ENCODE measurements at places on chromosomes 2 and 18. TPM values are rescaled to one million over a fixed set of nuclear protein-coding genes. Genes with fewer than 3 reads are reported as not detected.

- no peak for DNase-seq
Measured at GRCh38 chr2:44295633-44296359, 20.5 kb downstream of the SLC3A1 start.

- no peak for DNase-seq
Measured at GRCh38 chr2:99422599-99422998, 67.2 kb downstream of the REV1 start.

DNA sequence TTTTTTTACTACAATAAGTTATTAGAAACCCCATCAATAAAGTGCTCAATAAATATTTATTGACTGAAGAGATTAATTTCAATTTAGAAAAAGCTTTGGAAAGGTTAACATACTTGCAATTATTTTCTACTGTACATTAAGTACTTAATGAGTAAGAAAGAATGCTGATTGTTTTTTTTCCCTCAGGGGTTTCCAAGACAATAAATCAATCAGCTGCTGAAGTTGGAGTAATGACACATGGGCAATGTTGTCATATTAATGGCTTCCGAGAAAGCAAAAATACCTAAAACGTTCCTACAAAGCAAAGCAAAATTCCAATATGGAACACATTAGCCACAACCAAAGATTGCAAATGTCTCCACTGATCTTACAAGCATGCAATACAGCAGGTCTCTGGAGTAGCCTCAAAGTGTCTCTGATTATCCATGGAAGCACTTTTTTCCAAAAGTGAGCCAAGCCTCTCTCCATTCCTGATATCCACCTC lies 66.7 kb downstream of the ZC3H6 start:
- DNase-seq: no peak

DNA sequence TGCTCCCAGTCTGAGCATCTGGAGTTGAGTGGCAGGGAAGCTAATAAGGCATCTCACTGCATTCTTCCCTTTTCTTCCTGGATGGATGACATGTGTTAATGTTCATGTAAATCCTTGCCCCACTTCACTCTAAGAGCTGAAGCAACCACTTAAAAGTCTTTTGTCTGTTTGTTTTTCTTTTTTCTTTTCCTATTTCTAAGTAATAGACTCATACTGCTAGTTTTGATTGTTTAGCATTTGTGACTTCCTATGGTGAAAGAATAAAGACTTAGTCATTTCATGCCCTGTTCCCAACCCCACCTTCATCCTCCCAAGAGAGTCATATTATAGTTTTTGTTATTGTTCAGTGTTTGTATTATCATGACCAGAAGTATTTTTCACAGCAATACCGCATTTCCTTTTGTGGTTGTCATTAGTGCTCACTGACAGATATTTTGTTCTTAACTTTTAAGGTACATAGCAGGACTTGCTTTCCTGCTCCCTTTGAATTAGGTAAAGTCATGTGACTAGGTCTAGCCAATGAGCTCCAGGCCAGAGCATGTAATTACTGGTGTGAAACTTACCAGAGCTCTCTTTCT lies 18.1 kb upstream of the SPP2 start:
- no peak for DNase-seq

DNA sequence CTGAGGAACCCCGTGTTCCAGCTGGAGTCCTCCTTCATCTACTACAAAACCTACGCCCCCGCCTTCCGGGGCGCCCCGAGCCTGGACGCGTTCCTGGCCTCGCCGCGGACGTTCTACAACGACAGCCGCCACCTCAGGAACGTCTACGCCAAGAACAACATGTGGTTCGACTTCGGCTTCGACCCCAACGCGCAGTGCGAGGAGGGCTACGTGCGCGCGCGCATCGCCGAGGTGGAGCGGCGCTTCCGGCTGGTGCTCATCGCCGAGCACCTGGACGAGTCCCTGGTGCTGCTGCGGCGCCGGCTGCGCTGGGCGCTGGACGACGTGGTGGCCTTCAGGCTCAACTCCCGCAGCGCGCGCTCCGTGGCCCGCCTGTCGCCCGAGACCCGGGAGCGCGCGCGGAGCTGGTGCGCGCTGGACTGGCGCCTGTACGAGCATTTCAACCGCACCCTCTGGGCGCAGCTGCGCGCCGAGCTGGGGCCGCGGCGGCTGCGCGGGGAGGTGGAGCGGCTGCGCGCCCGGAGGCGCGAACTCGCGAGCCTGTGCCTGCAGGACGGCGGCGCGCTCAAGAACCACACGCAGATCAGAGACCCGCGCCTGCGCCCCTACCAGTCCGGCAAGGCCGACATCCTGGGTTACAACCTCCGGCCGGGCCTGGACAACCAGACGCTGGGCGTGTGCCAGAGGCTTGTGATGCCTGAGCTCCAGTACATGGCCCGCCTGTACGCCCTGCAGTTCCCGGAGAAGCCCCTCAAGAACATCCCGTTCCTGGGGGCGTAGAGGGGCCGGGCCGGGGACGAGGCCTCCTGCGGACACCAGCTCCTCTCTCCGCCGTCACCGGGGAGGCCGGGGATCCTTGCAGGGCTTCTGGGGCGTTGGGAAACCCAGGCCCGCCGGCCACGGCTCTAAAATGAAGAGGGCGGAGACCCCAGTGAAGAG lies 5.3 kb upstream of the NEU4 start:
- DNase-seq: peak; percentile 68

- no peak for DNase-seq
Measured at GRCh38 chr2:122315306-122315705, 559.9 kb downstream of the TSN start.

- no peak for DNase-seq
Measured at GRCh38 chr2:196836440-196836839, 27.3 kb upstream of the C2orf66 start.

GRCh38 chr2:4951368-4951767 lies 740.8 kb upstream of the SOX11 start:
- no peak for DNase-seq

GRCh38 chr18:26804519-26804918 lies 61.0 kb downstream of the AQP4 start:
- DNase-seq: no peak

GRCh38 chr18:46242183-46242582 lies 138.0 kb downstream of the HAUS1 start:
- DNase-seq: no peak

DNA sequence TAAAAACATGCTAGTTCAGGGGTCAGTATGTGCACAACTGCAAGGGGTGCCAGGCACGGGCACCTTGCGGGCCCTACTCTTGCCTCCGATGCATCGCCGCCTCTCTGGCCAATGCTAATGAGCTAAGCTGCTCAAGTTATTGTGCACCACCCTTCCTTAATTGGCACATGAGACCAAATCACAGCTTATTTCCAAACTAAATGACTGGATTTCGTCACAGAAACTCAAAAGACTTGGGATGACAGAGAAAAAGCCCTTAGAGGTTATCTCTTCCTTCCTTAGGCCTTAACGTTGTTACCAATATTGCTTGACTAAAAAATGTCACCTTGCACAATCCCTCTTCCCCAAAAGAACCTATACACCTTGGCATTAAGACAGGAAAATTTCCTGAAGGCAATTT lies 7.7 kb downstream of the RNF149 start:
- DNase-seq: no peak

DNA sequence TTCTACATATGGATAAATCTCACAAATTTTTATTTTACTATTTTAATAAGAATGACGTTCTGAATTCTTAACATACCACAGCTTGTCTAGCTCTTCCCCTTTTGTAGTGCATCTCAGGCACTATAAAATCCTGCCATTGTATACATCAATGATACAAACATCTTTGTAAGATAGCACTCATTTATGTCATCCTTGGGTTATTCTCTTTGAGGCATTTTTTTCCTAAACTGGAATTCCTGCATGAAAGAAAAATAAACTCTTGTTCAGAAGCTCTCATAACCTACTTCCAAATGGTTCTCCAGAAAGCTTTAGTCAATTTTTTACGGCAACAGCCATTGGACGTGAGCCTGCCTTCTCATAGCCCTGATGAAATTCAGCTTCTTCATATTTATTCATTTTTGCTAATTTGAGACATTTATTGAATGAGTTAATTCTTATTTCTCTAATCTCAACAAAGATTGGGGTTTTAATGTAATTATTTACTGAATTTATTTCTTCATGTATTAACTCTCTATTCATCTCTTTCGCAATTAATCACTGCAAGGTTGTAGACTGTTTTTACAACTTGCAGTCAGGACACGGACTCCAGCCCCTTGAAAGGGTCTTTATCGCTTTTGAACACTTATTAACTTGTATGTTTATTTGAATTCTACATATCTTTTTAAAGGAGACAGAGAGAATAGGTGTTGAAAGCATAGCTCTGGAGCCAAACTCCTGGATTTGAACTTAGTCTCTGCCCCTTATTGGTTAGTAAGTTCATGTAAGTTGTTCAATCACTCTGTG lies 57.6 kb upstream of the PARD3B start:
- DNase-seq: no peak

DNA sequence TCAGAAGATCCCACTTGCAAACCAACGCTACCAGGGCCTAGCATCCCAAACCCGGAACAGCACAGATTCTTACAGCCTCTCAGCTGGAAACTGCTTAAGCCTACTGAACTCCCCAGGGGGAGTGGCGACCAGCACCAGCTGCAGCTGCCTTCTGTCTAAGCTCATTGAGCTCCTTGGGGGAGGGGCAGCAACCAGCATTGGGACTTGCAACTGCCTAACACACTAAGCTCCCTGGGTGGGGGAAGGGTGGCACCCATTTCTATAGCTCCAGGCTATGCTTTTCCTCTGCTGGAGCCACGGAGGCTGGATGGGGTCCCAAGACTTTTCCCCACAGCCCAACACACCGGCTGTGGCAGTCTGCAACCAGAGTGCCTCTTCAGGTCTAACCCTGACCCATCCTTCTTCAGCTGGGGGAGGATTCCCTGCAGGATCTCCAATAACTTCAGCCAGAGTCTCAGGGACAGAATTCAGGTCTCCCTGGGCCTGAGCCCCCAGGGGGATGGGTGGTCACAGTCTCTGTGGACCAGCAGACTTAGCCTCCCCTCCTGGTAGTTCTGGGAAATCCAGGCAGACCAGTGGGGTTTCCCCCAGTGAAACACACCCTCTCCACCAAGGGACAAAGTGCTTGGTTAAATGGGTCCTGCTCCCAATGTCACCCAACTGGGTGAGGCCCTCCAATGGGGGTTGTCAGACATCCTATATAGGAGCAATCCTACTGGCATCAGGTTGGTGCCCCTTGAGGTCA lies 45.9 kb upstream of the ITGA4 start:
- DNase-seq: no peak

GRCh38 chr2:47598476-47598875 lies 184.5 kb upstream of the MSH6 start:
- no peak for DNase-seq

DNA sequence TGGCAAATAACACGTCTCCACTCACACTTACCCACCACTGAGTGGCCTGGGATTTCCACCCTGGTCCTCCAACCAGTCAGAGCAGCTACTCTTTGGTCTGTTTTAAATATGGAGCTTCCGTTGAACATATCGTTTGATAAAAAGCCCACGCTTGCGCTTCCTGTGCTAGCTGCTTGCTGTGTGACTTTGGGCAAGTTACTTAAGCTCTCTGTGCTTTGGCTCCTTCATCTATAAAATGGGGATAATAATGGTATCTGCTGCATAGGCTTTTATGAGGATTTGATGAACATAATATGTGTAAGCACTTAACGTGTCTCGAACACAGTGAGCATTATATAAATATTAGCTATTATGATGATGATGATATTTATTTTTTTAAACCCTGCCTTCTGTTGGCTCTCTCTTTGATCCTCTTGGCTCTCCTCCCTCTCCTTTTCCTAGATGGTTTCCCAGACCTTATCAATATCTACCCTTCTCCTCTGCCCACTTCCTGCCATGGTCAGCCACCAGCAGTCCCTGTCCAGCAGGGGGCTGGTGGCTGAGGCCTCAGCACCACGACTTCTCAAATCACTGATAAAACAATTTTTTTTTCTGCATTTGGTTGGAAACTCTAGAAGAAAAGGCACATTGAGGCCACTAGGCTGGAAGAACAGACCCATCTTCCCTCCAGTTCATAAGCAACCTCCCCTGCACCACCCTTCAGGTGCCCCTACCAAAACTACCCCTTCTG lies 191.9 kb downstream of the LOXHD1 start:
- no peak for DNase-seq

DNA sequence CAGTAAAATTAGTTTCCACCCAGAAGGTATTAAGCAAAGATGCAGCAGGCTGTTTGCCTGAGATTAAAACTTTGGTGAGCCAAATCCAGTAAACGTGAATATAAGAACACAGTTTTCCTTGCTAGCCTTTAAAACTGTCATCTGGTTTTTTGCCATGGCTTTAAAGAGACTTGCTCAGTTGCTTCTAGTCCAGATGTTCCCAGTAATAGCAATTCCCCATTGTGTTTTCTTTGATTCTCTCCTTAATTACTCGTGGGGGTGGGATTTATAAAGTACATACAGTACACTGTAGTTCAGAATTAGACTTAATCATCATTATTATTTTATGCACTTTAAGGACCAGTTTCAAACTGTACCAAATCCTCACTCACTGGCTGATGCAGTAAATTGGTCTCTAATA lies 303.5 kb upstream of the ZNF804A start:
- no peak for DNase-seq

DNA sequence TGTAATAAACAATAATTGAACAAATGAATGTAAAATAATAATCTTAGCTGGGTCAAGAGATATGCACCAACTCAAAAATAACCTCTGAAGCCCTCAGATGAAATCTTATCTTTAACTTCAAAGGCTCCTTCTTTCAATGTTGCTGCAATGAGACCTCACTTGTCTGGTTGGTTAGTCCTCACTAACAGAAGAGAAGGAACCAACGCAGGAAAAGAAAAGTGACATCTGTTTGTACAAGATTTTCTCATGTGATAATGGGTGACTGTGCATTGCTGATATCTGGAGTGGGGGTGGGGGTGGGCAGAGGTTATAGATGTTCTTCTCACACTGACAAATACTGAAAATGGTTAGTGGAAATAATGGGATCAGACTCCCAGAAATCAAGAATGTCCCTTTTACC lies 2.6 kb downstream of the SCN7A start:
- DNase-seq: no peak

DNA sequence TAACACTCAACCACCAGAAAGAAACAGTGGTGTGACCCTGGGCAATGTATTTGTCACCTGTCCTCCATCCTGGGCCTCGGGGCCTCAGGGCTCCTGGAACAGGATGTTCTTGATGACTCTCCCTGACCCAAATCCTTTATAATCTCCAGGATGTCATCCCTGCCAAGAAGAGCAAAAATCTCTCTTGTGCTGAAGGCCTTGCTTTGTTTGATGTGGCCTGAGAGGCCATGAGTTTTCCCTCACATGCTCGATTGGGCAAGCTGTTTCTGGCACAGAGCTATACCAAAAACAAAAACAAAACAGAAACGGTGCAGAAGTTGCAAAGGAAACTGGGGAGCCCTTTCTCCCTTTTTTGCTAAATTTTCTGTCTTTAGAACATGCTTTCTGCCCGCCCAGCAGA lies 35.7 kb upstream of the ST3GAL5 start:
- DNase-seq: peak; percentile 79

CD226 gene
- total RNA-seq: 0.95 TPM

FARSB gene
- total RNA-seq: 19.0 TPM

CD207 gene
- 0.41 TPM for total RNA-seq

GULP1 gene
- 6.7 TPM for total RNA-seq

CNDP1 gene
- total RNA-seq: not detected

IL1F10 gene
- not detected for total RNA-seq

MOGAT1 gene
- total RNA-seq: 0.38 TPM

MTIF2 gene
- 49.6 TPM for total RNA-seq

CDK15 gene
- total RNA-seq: 0.35 TPM

All from Right ventricle myocardium inferior (tissue), 1 donor.